ENCODE measurements at places on chromosomes 6 and 20.

DNA sequence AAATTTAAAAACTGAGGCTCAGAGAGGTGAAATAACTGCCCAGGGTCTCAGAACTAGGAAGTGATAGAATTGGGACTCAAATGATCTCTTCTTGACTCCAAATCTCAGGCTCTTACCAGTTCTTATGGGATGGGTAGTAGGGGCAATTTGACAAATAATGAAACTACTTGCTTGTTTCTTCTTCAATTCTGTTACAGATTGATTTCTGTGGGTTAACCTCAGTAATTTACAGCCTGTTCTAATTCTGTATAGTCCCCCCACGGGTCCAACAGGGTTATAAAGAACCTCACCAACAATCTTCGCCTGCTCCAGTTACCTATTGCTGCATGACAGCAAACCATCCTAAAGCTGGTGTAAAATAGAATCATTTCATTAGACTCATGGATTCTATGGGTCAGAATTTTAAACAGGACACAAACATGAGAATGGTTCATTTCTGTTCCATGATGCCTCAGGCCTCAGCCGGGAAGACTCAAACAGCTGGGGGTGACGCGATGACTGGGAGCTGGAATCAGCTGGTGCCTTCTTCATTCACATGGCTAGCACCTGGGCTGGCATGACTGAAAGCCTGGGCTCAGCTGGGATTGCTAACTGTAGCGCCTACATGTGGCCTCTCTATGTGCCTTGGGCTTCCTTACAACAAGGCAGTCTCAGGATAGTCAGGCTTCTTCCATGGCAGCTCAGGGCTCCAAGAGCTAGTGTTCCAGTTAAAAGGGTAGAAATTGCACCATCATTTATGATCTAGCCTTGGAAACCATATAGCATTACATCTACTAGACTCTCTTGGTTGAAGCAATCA lies 6.6 kb upstream of the WFDC2 start:
- no peak for DNase-seq

- DNase-seq: no peak
Observed at GRCh38 chr6:149089510-149089909, 228.0 kb upstream of the TAB2 start.

- DNase-seq: no peak
Observed at GRCh38 chr6:137610702-137611101, 116.5 kb upstream of the OLIG3 start.

GRCh38 chr20:8287340-8287739 lies 155.3 kb downstream of the PLCB1 start:
- no peak for DNase-seq

DNA sequence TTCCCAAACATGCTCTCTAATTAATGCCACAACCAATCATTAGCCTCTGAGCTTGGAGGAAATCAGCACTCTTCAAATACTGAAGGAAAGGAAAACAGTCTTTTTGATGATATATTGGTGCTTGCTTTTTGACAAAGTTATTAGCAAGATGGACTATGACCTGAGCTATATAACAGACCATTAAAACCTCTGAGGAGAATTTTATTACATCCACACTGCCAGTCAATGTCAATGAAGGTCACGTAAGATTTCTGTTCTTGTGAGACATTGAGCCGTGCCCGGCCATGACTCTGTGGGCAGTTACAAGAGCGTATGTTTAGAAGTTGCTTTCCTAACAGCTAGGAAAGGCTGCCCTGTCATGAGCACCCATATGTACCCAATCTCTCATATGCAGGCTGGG lies 659.0 kb downstream of the UTRN start:
- DNase-seq: no peak

All from nucleus accumbens (tissue), 56 donors.